ENCODE measurements at places on chromosomes 12 and 14.
A peak's percentile ranks its signal among the peaks of the same experiment; 100 is the strongest.

DNA sequence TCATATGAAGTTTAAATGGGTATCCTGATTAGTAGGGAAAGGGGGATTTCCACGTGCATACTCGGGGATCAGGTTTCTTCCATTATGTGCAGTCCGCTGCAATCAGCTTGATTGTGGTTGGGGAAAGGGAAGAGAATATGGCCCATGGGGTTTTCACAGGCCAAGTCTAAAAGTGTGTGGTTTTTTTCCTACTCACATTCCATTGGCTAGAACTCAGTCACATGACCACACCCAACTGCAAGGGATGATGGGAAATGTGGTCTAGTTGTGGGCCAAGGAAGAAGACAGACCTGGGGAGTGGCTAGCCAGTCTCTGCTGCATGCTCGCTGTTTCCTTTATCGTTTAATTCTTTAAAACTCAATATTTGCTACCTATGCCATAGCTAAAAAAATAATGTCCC is 105.1 kb downstream of the PRIMA1 start:
- no peak for DNase-seq

GRCh38 chr12:51850965-51851299 is 2.4 kb upstream of the FIGNL2 start:
- no peak for DNase-seq

DNA sequence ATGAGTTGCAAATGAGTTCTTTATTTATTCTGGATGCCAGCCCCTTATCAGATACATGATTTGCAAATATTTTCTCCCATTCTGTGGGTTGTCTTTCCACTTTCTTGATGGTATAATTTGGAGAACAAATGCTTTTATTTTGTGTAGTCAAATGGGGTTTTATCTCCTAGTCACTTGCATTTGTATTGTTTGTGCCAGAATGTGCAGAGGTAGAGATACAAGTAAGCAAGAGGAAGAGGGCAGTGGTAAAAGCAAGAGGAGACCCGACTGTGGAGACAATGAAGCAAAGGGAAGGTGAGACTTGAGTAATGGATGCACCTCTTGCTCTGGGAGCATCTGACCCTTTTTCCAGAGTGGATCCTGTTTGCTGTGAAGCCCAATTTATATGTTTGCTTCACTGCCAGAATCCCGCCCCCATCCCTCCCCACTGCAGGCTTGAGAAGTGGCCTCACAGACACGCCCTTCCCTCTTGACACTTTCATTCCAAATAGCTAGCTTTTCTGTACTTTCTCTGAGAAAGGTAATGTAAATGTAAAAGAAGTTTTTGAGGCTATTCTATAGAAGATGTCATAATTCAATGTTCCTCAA is 786 bp upstream of the PFKM start:
- DNase-seq: no peak

- DNase-seq: no peak
Observed at GRCh38 chr12:50246873-50247612, 36.3 kb downstream of the LIMA1 start.

GRCh38 chr12:57031789-57032188 is 15.5 kb upstream of the TAC3 start:
- no peak for DNase-seq

- no peak for DNase-seq
Observed at GRCh38 chr12:100553936-100554335, 19.5 kb upstream of the GAS2L3 start.

GRCh38 chr14:21087294-21088091 is 11.0 kb downstream of the ZNF219 start:
- no peak for DNase-seq

GRCh38 chr14:99454246-99454645 is 26.4 kb downstream of the SETD3 start:
- DNase-seq: no peak

DNA sequence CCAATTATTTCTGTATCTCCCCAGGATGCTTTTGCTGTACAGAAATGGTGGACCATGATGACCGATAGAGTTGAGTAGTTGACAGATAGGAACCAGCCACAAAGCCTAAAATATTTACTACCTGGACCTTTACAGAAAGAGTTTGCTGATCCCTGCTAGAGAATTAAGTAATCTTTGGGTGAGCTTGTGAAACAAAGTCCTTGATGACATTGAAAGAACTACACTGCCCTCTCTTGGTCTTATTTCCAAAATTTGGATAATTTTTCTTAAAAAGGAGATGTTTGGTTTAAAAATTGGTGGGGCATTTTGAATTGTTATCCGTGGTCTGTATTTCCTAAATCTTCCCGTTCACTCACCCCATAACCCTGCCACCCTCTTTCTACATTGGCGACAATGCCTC is 13.7 kb upstream of the TCTN1 start:
- DNase-seq: no peak

GRCh38 chr12:19482551-19483109 is 43.3 kb downstream of the AEBP2 start:
- peak; percentile 39 for DNase-seq

- no peak for DNase-seq
Observed at GRCh38 chr14:26621364-26621763, 23.5 kb upstream of the NOVA1 start.

DNA sequence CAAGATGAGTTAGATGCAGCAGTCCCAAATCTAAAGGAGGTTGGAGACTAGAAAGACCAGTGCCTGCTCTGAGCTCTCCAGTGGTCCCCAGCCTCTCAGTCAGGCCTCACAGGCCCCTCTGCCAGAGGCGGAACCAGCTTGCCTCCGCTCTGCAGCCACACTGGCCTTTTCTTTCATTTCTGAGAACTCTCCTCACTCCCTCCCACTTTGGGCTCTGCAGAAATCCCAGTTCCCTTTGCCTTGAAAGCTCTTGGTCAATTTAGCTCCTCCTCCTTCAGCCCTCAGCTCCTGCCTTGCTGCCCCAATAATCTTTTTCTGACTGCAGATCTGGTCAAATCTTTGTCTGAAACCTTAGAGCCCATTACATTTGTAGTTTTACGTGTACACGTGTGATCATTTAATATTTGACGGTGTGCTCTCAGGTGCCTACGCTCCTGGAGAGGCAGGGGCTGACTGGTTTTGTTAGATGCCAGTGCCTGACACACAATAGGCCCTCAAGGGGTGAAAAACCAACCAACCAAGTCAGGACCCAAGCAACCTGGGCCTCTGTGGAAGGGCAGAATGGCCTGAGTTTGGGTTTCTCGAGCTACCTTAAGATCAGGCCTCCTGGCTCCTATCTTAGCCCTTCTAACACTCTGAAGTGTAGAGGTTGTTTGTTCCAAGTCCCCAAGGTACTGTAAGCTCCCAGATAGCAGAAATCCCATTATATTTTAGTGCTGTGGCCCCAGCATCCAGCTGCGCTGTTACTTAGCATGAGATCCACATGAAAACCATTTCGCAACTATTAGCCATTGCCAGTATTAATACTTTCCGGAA is 1.1 kb upstream of the NUDT4 start:
- no peak for DNase-seq

GRCh38 chr14:91269076-91269991 is 24.8 kb upstream of the GPR68 start:
- DNase-seq: no peak

DNA sequence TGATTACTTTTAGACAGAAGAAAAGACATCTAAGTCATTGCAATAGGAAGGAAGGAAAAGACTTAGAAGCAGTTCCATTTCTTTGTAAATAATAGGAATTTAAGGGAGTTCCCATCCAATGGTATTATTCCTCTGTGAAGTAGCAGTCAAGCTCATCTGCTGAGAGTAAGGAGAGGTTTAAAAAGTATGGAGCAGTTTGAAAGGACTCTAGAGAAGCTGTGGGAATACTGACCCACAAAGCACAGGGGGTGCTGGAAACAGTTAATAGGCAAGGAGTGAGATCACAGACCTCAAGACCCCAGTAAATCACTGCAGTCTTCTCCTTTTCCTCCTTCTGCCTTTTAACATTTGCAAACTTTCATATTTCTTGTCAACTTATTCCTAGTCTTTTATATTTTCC is 428.5 kb downstream of the ADAMTS20 start:
- no peak for DNase-seq

DNA sequence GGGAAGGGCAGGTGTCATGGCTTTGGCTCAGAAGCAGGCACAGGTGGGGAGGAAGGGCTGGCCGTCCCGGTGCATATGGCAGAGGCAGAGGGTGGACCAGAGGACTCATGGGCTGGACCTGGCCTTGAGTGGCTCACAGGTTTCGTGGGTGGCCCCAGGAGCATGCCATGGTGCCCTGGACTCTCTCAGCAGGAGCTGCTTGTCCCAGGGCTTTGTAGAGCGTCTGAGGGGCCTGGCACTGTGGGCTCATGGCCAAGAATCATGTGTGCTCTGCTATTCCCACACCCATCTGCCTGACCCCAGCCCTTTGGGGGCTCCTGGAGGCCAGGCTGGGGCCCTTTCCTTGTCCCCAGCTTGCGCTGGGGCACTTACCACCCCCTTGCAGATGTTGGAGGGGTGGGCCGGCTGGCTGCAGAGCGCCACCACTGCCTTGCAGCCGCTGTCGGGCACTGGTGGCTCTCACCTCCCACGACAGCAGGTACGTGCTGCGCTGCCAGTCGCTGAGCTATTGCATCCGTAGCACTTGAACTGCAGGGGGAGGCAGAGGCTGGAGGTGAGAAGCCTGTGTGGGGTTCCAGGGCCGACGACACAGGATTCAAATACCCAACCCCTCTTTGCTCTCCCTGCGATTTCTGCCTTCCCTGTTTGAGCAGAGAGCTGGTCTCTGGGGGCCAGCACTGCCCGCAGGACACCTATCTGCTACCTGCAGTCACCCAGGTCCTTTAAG is 187.4 kb upstream of the PRMT8 start:
- DNase-seq: no peak

DNA sequence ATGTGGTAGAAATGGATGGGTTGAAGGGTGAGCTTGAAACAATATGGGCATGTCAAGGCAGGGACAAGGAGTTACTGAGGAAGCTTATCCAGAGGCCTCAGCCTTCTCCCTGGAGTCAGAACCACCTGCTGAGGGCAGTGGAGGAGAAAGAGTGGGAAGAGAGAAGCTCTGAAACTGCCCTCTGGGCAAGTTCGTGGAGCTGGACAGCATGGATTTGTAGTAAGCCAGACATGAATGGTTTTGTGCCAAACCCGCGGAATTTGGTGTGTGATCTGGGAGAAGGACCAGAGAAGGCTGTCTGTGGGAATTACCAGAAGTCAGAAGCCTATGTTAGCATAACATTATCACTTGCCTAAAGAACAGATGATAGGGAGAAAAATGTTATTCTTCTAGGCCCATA is 164.8 kb downstream of the SLC41A2 start:
- DNase-seq: no peak

GRCh38 chr14:95183532-95184412 is 26.4 kb upstream of the DICER1 start:
- DNase-seq: no peak

GRCh38 chr12:118842866-118843265 is 138.5 kb upstream of the SRRM4 start:
- DNase-seq: no peak

GRCh38 chr12:53467082-53467481 is 15.2 kb downstream of the PCBP2 start:
- no peak for DNase-seq

DNA sequence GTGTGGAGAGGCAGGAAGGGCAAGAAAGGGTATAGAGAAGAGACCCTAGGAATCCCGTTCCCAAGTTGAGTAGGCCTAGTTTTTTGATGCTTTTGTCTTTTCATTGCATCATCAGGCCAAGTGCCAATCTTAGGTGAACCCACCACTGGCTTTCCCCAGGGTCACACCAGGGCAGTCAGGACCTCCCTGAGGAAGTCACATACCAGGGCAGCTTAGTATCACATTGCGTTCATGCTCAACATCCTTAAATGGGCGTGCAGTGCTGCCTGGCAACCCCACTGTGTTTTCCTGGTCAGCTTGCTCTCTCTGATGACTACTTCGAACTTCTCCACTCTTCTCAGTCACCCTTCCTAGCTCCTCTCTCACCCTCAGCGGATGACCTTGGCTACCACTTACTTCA is 9.0 kb downstream of the ASIC1 start:
- no peak for DNase-seq

DNA sequence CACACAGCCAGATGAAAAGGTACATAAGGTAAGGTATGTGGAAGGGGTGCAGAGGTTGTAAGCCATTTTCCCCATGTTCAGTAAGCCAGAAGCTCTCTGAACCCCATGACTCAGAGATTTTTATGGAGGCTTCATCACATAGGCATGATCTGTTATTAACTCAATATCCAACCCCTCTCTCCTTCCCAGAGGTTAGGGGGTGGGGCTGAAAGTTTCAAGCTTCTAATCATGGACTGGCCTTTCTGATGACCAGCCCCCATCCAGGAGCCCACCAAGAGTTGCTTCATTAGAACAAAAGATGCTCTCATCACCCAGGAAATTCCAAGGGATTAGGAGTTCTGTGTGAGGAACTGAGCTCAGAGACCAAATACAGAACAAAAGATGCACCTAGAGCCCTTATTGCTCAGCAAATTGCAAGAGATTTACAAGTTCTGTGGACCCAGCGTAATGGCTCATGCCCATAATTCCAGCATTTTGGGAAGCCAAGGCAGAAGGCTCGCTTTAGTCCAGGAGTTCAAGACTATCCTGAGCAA is 103.2 kb upstream of the DAAM1 start:
- no peak for DNase-seq

GRCh38 chr14:53896726-53897125 is 59.9 kb downstream of the BMP4 start:
- DNase-seq: no peak

DNA sequence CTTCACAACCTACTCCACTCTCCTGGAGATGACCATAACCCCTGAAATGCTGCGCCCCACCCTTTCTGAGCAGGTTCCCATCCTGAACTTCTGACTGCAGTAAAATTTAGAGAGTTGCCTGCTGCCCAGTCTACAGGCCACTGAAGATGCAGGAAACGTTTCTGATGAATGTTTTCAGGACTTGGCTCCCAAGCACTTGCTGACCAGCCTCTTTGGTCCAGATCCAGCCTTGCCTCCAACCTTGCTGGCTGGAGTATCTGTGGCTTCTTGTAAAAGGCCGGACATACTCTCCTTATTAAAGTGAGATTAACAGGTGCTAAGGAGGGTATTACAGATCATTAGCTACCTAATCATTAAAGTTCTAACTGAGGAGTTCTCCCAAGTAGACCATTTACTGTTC is 70.3 kb upstream of the STXBP6 start:
- DNase-seq: no peak

DNA sequence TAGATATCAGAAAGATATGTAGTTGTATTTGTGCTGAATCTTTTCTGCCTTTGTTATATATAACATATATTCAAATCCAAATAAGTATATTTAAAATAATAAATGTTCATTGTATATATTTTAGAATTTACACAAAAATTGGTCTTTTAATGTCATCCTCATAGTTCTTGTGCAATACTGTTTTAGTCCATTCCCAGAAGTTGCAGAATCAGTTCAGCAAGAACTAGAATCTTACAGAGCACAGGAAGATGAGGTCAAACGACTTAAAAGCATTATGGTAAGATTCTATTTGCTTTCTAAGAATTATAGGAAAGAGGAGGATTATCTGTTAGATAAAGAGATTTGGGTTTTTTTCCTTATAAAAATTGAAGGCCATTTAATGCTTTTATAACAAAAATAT is 51.0 kb downstream of the SCFD1 start:
- DNase-seq: no peak

- no peak for DNase-seq
Observed at GRCh38 chr12:89163918-89164317, 188.4 kb downstream of the DUSP6 start.

- no peak for DNase-seq
Observed at GRCh38 chr12:11730299-11731041, 81.0 kb downstream of the ETV6 start.
